ENCODE measurements at places on chromosomes 3 and 15.

DNA sequence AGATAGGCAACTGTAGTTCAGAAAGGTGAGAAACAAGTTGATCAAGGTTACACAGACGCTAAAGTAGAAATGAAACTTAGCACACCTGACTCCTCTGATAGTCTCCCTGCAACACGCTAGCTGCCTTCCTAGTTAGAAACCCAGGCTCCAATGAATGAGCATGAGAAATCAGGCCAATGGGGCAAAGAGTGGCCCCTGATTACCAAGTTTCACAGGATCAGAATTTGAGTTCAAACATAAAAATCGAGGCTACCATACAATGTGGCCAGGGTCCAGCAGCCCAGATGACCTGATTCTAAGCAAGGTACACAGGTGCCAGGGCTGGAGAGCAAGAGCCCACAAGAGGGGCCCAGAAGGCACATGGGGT, 7.7 kb downstream of the PLD1 start:
- no peak for DNase-seq

DNA sequence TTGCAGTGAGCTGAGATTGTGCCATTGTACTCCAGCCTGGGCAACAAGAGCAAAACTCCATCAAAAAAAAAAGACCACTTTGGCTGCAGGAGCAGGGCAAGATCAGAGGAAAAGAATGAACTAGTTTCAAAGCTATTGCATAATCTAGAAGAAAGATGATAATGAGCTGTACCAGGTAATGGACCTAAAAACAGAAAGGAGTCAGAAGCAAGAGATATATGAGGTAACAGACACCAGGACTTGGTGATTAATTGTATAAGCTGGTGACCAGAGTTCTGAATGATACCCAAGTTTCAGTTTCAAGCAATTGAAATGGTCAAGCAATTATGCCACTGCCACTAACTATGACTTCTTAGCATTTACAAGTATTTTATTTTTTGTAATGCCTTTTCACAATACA, 2.9 kb downstream of the POLQ start:
- no peak for DNase-seq

DNA sequence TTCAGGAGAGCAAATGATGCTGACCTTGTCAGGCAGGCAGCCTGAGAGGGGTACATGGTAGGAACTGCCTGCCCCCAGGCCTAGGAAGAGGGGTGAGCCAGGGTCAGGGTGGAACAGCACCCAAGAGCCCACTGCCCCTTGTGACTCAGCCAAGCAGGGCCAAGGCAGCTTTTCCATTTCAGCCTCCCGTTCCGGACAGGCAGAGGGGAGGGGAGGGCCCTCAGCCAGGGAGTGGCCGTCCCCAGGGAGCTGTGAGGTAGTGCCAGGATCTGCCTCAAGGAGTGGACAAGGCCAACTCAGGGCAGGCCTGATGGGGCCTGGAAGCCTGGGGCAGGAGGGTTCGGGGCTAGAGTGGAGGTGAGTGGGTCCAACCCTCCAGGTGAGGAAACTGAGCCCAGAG, 5.1 kb upstream of the ANKRD63 start:
- DNase-seq = no peak

DNA sequence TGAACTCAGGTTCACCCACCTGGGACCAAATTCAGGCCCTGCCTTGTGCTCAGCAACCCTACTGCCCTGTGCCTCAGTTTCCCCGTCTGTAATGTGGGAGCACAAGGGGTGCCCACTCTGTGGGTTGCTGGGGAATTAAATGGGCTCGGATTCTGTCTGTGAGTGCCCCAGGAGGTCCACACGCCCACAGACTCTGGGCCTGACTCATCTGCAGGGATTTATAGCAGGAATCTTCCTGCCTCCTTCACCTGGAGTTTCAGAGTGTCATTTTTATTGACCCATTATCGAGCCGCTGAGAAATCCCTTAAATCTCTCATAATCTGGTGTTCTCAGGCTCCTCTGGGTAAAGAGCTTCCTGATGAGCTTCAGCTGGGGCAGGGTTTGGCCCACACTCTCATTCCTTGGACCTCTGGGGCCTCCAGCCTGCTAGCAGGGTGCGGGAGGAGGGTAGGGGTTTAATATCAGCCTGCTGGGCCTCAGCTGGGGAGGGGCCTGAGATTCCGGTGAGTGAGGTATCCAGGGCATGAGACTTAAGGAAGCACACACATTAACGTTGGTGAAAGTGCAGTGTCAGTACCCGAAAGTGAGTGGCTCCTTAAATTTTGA, 16.4 kb downstream of the C3orf18 start:
- DNase-seq = no peak

GRCh38 chr3:183823963-183824362, 1.4 kb downstream of the MAP6D1 start:
- DNase-seq = no peak

- DNase-seq = no peak
Measured at GRCh38 chr15:68354923-68355322, 77.0 kb downstream of the ITGA11 start.

DNA sequence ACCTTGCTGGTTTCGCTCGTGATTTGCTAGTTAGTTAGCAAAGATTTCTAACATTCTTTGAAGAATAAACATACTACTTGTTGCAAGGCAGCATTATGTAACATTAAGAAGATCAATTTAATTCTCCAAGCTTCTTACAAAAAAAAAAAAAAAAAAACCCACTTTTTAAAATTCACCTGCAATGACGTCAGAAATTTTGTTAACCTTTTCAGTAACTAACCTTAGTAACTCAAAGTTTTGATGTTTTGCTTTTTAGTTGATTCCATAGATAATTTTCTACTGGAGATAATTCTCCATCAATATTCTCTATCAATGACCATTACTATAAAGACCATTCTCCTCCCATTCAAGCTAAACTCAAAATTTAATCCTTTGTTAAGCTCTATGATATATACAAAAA, 491.8 kb upstream of the TBL1XR1 start:
- DNase-seq = no peak

- peak; percentile 8 for DNase-seq
Measured at GRCh38 chr3:34947834-34948233, 691.5 kb upstream of the ARPP21 start.

- DNase-seq = no peak
Measured at GRCh38 chr3:130323503-130323902, 22.0 kb upstream of the COL6A5 start.

GRCh38 chr3:119238363-119238762, 2.3 kb downstream of the B4GALT4 start:
- no peak for DNase-seq

DNA sequence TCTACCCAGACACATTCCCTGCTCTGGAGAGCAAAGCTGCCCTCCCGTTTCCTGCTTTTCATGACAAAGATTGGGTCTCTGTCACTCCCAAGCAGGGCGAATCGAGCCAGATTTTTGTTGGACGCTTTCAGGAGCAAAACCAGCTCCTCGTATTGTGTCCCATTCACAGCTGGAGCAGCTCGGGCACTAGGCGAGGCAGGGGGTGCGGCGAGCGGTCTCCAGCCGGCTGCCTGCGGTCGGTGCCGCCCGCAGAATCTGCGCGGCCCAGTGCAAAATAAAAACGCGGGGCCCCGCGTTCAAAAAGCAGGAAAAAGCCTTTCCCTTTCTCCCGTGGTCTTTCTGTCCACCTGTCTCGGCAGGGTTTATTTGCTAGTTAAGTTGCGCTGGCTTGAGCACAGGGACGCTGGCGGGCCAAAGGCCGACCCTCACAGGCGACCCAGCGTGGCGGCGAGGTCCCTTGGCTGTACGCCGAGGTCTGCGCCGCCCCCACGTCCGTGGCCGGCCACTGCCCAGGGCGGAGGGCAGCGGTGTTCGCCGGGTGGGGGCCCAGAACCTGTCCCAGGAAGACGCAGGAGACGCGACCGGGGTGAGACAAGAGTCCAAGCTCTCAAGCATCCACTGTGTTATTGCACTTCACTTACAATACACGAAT, 71.2 kb downstream of the CYP19A1 start:
- no peak for DNase-seq

DNA sequence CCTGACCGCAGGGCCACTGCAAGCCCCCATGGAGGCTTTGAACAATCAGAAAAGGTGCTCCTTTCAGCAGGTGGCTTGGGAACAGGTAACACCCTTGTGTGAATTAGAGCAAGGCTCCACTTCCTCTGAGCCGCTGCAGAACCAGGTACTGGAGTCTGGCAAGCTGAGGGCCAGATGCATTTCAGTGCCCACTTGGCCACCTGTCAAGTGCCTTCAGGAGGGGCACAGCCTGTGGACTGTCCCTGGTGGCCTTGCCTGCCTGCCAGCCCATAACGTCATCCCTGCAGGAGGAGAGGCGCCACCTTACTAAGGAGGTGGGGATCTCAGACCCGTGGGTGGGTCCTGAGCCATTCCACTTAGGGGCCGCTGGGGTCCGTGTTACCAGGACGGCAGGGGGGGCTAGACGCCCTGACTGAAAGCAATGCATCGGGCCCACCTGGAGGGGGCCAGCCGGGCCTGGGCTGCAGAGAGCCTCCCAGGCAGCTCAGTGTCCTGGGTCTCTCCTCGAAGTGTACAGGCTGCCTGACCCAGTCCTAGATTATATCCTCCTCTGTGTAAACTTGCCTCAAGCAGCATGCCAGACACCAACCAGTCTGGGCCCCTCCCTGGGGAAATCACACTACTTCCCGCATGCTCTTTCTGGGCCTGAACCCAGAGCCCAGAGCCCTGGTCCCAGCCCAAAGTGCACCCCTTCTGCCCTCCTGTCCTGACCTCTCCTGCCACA, 16.1 kb downstream of the SPTBN5 start:
- no peak for DNase-seq

DNA sequence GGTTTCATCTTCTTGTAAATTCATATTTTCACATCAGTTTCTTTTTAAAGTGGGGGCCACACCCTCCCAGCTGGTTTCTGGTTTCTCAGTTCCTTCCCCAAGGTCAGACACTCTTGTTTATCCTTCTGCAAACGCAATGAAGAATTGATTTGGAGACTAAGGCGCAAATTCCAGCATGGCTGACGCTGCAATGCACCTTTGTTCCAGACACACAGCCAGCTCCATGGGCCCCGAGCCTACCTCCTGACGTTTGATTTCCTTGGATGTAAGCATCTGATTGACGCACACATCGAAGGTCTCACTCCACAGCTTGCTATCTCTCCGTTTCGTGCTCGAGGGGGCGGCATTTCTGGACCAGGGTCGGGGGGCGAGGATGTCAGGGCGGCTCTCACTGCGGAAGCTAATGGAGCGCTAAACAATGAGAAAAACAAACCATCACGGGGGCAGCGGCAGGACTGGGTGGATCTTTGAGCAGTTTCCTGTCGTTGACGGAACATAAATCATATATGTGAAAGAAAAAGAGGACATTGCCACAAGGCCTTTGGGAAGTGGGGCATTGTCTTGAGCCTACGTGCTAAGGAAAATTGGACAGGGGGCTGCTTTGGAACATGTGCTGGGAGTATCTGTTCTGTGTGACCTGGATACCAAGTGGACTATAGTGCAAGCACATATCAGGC, 46.9 kb downstream of the ARHGEF3 start:
- DNase-seq = no peak

Data from midbrain (tissue), 1 donor.